Nucleus accumbens (tissue), 56 donors: ENCODE measurements at places on chromosomes 7 and 10.

DNA sequence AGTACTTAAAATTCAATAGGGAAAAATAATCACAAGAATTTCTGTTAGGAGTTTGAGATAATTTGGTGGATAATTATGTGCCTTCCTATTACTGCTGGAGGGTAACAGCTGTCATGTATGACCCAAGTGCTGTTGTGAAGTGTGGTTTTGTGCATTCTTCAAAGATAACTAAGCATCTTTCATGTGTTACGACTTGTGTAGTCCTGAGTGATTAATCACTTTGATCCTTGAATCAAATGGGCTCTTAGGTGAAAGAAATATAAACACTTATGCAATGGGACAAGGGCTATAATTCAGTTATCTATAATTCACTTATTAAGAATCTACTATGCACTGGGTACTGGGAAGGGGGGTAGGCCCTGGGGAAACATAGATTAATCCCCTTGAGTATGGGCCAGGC, 89.0 kb downstream of the CH25H start:
- DNase-seq = no peak

DNA sequence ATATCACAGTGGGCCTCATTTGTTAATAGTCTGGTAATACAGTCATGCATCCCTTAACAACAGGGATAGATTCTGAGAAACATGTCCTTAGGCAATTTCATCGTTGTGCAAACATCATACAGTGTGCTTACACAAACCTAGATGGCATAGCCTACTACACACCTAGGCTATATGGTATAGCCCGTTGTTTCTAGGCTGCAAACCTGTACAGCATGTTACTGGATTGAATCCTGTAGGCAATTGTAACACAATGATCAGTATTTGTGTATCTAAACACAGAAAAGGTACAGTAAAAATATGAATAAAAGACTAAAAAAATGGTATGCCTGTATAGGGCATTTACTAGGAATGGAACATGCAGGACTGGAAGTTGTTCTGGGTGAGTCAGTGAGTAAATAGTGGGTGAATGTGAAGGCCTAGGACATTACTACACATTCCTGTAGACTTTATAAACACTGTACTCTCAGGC, 12.0 kb upstream of the RHOBTB1 start:
- no peak for DNase-seq

GRCh38 chr10:123316776-123317175, 162.6 kb downstream of the BUB3 start:
- no peak for DNase-seq

GRCh38 chr10:114094795-114095194, 51.1 kb downstream of the ADRB1 start:
- DNase-seq = no peak

DNA sequence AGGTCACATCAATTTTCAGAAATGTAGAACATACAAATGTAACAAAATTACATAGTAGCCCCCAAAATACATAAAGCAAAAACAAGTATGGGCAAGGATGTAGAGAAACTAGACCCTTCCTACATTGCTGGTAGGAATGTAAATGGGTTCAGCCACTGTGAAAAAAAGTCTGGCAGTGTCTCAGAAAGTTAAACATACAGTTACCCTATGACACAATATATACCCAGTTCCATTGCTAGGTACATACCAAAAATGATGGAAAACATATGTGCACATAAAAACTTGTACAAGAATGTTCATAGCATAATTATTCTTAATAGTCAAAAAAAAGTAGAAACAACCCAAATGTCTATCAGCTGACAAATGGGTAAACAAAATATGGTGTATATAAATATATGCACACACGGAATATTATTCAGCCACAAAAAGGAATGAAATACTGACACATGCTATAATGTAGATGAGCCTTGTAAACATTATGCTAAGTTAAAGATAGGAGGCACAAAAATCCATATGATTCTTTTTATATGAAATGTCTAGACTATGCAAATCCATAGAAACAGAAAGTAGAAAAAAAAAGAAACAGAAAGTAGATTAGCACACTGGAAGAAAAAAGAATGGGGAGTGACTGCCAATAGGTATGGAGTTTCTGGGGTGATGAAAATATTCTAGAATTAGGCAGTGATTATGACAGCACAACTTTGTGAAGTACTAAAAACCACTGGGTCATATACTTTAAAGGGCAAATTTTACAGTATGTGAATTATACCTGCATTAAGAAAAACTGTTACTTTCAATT, 13.5 kb downstream of the HERPUD2 start:
- DNase-seq = no peak

DNA sequence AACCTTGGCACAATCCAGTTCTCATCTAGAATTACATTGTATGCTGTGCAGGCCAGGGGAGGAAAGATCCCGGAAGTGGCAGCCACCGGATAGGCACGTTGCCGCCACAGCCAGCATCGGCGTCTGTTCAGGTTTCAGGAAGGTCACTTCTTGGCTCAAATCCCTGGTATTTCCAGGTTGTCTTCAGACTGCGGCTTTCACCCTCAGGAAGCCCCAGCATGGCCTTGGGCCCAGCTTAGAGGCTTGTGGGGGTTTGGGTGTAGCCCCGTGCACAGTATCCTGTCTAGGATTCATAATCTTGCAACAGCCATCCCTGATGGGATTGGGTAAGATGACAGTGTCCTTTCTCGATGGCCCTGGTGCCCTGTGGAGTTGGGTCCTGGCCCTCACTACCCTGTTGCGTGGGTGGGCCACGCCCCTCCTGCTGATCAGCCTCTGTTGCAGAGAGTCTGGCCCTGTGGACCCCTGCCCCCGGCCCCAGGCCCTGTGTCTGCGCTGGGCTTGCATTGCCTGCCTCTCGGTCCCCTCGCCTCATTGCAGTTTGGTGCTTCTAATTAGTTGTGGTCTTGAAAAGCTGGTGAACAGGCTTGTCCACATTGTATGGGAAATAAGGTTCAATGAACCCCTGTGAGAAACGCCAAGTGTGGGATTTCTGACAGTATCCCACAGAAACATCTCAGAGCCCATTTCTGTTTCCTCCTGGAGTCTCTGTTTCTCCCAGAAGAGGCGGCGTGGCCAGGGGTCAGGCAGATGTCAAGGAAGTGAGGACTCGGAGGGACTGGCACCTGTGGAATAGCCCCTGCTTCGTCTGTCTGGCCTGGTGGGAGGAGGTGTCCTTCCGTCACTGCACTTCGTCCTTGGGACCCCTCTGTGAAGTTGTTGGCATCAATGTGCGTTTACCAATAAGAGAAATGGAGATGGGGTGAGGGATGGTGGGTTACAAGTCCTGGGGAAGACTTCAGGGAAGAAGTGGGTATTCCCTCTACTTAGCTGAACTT, 77.5 kb downstream of the MGMT start:
- no peak for DNase-seq

- no peak for DNase-seq
Measured at GRCh38 chr10:62815381-62816075, 638 bp downstream of the EGR2 start.

GRCh38 chr7:13288516-13288915, 601.1 kb downstream of the ARL4A start:
- DNase-seq = no peak

GRCh38 chr10:36542493-36542892, 582.9 kb upstream of the ANKRD30A start:
- no peak for DNase-seq

GRCh38 chr10:96334616-96335526, 23.9 kb downstream of the OPALIN start:
- peak; percentile 23 for DNase-seq

GRCh38 chr10:17712717-17713471, 39.1 kb upstream of the TMEM236 start:
- DNase-seq = peak; percentile 9

GRCh38 chr10:129871966-129872365, 92.1 kb downstream of the EBF3 start:
- DNase-seq = no peak

DNA sequence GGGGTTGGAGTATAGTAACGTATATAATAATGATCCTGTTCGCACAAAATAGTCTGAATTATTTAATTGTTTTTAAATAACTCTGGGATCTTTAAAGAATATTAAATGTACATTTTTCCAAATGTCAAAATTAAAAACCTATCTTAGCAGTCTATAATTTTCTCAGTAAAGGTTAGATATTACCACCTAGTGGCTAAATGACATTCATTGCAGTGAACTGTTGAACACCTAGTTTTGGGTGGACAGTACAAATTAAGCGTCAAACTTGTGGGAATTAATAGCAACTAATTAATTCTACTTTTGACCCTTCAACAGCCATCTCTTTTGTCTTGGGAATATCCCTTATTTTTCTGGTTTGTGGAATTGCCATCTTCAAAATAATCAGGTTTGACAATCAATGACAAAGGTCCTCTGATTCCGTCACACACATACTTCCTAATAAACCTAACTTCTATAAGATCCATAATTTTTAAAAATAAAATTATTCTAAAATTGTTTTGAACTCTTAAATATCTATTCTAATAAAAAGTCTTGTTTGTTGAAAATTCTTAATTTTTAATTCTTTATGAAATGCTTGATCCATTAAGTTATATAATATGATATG, 165.7 kb downstream of the SEMA3D start:
- DNase-seq = no peak

DNA sequence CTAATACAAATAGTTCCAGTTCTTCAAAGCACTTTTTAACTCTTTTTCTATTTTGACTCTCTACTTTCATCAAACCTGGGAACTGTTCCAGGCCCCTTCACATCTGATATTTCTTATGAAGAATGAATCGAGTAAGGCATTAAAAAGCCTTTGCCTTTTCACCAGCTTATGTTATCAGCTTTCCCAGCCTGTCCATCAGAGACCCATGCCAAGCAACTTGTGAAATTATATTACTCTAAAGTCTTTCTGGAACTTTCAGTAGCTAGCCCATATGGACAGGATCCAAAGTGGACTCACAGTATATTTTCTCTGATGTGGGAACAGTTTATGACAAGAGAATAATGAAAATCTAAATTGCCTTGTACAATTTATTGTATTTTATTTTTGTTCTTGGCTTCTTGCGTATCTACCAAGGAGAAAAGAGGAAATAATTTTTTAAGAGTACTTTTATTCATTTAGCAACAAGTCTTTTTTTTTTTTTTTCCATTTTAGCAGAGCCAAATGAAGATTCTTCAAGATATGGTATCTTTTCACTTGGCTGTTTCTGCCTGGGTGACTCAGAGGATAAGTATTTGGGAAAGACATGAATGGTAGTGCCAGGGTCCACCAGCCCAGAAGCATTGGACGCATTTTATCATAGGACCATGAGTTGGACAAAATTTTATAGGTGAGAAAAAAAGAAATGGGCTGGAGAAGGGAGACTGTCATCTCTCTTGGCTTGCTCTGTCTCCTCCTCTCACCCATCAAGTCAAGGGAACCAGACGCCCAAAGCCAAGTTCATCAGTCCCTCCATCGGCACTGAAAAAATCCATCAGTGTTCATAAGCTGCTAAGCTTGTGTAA, 195.8 kb upstream of the NEBL start:
- no peak for DNase-seq
